CD8-positive, alpha-beta memory T cell (primary cell): ENCODE measurements at places on chromosomes 16 and 17.

DNA sequence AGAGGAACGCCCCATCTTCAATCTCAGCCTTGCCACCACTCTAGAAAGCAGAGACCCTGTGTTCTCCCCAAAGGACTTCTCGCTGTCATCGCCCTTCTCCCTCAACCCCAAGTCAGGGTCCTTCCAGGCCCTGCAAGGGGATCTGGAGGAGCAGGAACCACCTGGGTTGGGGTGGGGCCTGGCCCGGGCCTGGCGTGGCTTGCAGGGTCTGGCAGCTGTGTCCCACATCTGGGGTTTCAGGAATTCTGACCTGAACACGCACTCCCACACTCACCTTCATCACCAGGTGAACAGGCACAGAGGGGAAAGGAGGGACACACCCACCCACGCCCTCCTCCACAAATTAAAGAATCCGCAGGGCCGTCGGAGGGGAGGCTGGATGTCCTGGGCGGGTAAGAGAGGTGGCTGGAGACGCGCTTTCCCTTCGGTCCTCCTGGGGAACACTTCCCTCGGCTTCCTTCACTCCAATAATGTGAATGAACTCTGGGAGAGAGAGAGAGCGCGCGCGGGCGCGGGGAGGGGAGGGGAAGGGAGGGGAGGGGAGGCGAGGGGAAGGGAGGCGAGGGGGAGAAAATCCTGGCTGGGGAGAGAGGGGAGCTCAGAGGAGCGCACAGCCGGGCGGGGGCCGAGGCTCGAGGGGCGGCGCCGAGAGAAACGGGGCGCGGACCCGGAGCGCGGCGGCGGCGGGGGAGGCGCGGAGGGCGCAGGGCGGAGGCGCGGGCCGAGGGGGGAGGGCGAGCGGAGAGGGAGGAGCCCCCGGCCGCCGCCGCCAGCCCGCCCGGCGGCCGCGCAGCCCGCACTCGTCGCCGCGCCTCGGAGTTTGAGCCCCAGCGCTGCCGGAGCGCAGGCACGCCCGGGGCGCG lies at the start of gene CACNG4:
Gene CACNG4 (plus strand): TSS at position 799 of the 863 bp plus-strand sequence. CDS start 205 bp downstream, outside the sequence.
- DNase-seq = no peak

DNA sequence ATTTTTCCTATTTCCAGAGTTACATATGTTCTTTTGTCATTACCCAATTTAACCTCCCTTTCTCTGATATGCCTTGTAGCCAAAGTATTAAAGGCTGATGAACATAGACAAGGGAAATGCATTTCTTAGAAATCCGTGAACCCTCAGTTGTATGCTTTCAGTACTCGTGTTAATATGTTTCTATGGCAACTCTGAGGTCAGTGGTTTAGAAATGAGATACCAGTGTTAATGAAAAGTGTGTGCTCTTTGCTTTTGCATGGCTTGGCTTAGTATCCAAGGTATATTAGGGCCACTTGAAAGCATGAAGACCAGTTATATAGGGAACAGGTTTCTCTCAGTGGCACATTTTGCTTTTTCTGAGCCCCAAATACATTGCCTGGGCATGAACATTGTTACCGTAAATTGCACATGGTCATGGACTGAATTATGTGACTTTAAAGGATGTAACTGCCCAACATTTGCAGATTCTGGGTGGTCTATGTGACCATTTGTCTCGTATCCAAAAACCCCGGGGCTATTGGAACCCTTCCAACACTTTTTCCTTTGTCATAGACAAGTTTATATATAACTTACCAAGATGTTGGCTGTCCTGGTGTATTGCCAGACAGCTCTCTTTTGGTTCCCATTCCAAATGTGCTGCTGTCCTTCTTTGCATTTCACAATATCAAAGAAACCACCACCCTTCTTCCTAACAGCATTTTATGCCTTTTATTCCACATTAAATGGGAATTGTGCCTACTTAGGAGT lies 17.5 kb downstream of the ABHD15 start:
- DNase-seq = no peak

DNA sequence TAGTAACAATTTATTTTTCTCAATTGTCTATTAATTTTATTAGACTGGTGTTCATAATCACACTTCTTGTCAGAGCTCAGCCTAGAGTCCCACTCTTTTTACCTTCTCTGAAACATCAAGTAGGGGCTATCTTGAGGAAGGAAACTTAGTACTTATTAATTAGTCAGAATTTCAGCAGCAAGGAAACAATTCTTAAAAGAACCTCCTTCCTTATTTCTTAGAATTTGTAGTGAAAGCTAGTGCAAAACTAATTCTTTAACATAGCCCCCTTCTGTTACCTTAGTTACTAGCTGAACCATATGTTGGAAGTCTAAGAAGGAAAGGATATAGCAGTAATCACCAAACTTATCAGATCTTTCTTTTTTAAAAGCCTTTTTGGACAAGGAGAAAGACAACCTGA lies 35.2 kb downstream of the MAP2K4 start:
- DNase-seq = no peak

- DNase-seq = no peak
Measured at GRCh38 chr16:59148056-59148768, 414.1 kb upstream of the GOT2 start.

DNA sequence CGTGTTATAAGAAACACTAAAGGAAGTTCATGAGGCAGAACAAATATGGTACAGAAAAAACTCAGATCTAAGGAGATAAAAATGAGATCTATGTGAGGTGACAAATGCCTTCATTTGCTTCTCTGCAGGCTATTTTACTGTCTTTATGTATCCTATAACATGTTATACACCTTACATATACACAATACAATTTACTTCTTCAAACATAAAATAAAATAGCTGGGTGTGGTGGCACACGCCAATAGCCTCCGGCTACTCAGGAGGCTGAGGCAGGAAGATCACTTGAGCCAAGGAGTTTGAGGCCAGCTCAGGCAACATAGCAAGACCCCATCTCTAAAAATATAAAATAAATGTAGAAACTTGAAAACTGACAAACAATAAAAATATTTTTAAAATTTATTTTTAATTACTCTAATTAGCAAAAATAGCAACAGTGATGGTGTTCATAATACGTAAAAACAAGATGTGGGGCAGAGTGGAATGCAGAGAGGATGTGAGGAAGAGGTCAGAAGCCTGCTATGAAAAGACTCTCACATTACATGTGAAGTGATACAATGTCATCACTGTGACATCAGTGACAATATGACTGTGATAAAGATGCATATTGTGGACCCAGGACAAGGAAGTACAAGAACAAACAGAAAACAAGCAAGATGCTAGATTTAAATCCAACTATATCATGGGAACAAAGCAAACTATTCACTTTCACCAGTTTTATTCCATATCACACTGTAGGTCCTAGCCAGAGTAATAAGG lies 31.0 kb downstream of the VPS53 start:
- no peak for DNase-seq

DNA sequence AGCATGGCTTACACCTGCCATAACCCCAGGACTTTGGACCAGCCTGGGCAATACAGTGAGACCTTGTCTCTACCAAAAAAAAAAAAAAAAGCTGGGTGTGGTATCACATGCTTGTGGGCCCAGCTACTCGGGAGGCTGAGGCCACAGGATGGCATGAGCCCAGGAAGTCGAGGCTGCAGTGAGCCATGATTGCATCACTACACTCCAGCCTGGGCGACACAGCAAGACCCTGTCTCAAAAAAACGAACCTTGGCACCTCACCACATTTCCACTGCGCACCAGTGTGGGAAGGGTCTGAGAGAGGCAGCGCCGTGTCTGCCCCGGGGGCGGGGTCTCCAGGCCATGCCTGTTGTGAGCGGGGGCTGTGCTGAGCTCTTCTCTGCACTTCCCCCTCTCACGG lies 6.3 kb downstream of the ACSF3 start:
- no peak for DNase-seq

- no peak for DNase-seq
Measured at GRCh38 chr17:77692571-77693161, 265.8 kb upstream of the TNRC6C start.

- no peak for DNase-seq
Measured at GRCh38 chr16:30120340-30121105, 2.5 kb downstream of the MAPK3 start.

GRCh38 chr17:29726715-29727252 lies 104.1 kb upstream of the CORO6 start:
- DNase-seq = peak; percentile 49

- peak; percentile 34 for DNase-seq
Measured at GRCh38 chr17:38674014-38674748, 576 bp downstream of the EPOP start.

DNA sequence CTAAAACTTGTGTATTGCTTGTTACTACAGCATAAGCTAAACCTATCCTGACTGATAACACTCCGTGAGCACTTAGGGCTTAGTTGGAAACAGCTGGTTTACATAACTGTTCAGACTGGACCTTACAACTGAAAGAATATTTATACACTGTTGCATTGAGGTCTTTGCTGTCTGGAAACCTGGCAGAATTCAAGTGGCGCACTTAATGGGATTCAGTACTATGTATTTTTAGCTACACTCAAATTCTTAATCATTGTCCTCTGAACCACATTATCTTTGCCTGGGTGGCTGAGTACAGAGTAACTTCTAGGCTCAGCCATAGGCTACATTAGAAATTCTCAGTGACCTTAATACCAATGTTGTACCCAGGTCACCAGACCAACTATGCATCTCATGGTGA lies 172.9 kb downstream of the PMP22 start:
- no peak for DNase-seq

- DNase-seq = no peak
Measured at GRCh38 chr17:39194089-39194984, 3.1 kb downstream of the CACNB1 start.

GRCh38 chr17:32634167-32634566 lies 147.4 kb downstream of the CDK5R1 start:
- no peak for DNase-seq

GRCh38 chr16:49843758-49844157 lies 12.2 kb downstream of the ZNF423 start:
- DNase-seq = no peak

GRCh38 chr17:35312790-35313711 lies 60.4 kb downstream of the SLFN11 start:
- peak; percentile 83 for DNase-seq

DNA sequence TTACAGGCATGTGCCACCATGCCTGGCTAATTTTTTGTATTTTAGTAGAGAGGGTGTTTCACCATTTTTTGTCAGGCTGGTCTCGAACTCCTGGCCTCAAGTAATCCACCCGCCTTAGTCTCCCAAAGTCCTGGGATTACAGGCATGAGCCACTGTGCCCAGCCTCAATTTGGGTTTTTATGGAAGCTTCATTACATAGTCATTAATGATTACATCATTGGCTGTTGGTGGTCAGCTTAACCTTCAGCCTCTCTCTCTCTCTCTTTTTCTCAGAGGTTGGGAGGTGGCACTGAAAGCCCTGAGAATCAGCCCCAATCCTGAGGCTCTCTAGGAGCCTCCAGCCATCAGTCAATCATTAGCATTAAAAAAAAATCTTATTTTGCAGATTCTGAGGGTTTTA lies 45.3 kb downstream of the C17orf58 start:
- DNase-seq = no peak

GRCh38 chr17:2033153-2033552 lies 3.2 kb downstream of the DPH1 start:
- no peak for DNase-seq

- no peak for DNase-seq
Measured at GRCh38 chr16:4375717-4376116, 4.1 kb downstream of the VASN start.

DNA sequence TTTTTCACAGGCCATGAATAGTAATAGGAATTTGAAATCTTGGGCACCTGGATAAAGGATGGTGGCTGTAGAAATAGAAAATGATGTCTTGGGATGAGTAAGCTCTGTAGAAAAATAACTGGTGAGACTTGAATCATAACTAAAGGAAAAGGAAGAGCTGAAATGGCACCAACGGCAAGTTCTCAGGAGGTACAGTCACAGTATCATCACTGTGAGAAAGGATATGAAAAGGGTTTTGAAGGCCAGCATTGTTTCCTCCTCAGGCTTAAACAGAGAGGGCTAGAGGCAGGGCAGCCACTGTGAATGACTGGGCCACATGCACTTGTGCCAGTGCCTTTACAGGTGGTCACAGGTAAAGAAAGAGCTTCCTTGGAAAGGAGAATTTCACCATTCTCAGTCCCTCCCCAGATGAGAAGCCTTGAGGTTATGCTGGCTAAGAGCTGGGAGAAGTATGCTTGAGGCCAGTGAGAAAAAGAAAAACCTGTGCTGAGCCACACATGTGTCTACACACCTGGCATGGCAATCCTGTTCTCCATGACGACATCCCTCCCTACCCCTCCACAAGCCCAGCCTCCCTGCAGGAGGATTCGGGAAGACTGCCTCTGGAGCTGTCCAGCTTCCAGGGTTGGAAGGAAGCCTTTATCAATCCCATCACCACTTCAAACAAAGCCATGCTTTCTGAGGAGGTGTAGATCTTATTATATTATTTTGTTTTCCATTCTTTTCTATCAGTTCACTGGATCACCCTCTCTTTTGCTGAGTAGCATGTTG lies 3.8 kb upstream of the ANKFN1 start:
- no peak for DNase-seq

DNA sequence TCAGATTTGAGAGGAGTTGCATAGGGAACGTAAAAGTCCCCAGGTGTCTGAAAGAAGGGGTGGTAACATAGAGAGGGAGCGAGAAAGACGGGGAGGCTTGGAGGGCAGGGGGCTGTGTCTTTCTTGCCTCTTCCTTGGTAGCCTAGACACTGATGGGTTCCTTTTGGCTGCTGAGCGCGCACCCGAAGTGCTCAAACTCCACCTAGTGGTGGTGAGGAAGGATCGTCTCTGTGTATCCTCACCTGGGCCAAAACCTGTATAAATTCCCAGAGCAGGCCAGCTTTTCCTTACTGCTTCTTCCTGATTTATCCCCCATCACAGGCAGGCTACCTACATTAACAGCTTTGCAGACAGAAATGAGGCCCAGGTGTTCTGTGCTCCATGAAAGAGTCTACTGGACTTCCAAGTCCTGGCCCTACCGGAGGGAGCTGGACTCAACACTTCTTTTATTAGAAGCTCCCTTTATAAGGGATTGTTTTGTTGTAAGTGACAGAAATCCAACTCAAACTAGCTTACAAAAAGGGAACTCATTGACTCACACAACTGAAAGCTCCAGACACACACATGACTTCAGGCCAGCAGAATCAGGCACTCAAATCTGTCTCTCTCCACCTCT lies 5.5 kb upstream of the SLC25A35 start:
- peak; percentile 43 for DNase-seq

DNA sequence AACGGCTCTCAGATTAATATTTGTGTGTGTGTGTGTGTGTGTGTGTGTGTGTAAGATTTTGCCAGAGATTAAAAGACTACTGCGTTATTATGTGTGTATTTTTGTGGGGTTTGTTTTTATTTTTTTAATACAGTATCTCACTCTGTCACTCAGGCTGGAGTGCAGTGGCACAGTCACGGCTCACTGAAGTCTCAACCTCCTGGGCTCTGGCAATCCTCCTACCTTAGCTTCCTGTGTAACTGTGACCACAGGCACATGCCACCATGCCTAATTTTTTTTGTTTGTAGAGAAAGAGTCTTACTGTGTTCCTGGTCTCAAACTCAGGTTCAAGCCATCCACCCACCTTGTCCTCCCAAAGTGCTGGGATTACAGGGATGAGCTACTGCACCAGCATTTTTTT lies 87.2 kb downstream of the CYB561 start:
- DNase-seq = no peak

GRCh38 chr16:14303639-14304394 lies 232.7 kb downstream of the MRTFB start:
- no peak for DNase-seq
